ENCODE measurements at places on chromosomes 6 and 20. TPM values are rescaled to one million over a fixed set of nuclear protein-coding genes. Genes with fewer than 3 reads are reported as not detected.

DNA sequence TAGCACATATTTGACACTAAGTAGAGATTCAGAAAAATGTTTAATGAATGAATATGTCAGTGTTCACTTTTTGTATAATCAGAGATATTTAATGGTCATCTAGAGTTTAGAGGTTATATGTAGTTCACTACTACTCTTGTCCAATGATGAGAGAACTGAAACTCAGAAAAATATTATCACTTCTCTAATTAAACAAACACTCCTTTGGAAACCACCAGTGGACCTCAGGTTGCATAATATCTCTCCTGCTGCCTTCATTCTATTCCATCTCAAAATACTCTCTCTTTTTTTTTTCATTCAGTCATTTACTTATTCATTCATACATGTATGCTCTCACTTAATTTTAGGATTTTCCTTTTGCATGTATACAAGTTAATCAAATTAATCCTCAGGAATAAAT, 423.1 kb upstream of the RNF217 start:
- no peak for DNase-seq

DNA sequence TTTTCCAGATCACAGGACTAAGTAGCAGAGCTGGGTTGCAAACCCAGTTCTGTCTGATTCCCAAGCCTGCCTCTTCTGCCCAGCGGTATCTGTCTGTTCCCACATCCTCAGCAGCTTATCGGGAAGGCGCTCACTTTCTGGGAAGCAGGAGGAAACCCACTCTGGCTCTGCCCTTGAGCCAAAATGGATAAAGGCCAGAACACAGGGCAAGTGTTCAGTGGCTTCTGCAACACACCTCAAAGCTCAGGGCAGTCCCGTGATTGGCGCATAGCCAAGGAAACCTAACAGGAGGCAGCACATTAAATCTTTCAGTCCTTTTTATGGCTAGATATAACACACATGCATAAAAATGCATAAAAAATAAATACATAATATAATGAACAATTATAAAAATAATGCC, 262.2 kb downstream of the NRN1 start:
- no peak for DNase-seq

Gene MTFR2
- 1.7 TPM for polyA plus RNA-seq

DNA sequence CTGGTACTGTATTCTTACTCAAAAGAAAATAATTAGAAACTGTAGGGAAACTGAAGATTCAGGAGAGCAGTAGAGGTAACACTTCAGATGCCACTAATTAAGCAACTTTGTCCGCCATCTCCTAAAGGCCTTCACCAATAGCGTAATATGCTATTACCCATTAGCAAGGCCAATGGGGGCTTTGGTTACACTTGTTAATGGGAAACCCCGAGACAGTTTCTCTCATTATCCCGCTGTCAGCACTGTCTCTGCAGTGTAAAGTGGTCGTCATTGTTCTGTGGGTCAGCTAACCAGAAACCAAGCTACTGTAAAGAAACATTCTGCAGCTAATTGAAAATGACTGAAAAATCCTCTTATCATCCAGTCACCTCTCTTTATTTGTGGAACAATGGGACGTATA, 468.0 kb upstream of the POU3F2 start:
- DNase-seq = no peak

Gene PTGIS
- polyA plus RNA-seq = not detected

GRCh38 chr6:110596354-110596753, 119.9 kb upstream of the SLC22A16 start:
- DNase-seq = no peak

GRCh38 chr6:136226674-136227377, 23.3 kb downstream of the MTFR2 start:
- peak; percentile 4 for DNase-seq

GRCh38 chr6:7035837-7036249, 71.9 kb upstream of the RREB1 start:
- no peak for DNase-seq

DNA sequence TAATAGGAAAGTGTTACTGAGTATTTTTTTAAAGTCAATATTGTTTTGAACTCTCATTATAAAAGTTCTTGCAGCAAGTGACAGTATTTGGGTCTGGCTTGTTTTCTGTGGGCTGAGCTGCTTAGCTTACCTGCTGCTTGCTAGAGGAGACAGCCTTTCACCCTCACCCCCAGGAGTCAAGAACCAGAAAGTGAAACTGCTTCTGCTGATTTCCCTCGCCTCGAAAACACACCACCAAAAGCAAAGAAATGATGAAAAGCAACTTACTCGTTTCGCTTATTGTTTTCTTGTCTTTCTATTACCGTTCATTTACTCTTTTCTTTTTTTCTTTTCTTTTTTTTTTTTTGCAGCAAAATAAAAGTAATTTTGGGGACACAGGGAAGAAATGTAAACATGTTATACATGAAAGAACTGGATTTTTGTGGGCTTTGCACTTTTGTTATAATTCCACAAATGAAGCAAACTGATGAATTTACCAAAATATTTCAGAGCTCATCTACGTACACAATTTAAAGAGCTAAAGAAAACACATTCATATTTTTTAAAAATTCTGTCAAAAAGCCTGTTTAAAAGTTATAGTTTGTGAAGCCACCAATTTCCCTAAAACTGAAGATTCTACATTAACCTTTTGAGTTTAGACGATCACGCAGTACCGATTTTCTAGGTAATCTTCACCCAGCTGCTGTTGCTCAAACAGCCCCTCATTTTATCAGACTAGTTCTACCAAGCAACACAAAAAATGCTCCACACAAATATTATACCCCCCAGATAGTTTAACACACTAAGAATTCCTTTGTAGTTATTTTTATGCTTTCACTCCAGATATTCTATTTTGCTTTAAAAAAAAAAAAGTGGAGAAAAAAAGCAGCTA, 1.7 kb downstream of the SCML4 start:
- peak; percentile 38 for DNase-seq
